ENCODE measurements at places on chromosomes 2 and 18. TPM values are rescaled to one million over a fixed set of nuclear protein-coding genes. Genes with fewer than 3 reads are reported as not detected.

Gene PDE11A
- total RNA-seq, result 0.43 TPM

DNA sequence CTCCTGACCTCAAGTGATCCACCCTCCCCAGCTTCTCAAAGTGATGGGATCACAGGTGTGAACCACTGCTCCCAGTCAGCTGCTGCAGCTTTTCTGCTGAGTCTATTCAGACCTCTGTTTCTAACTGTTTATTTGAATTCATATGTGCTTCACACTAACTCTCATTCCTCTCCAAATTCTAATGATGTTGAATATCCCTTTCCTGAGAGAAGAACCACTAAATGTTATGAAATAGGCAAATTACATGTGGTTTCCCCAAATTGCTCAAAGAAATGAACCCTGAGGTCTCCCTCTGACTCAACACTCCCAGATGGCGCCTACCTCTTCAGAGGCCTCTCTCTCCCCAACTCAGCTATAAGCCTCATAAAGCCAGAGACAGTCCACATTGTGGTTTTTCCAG lies 98.6 kb downstream of the IRS1 start:
- H3K27ac ChIP-seq, result peak overlapping the region; percentile 84
- DNase-seq, result peak; percentile 83
- no peaks in the 10 kb centered on the region for H3K36me3 ChIP-seq
- peaks cover 63% of the 10 kb centered on the region for H3K4me1 ChIP-seq

DNA sequence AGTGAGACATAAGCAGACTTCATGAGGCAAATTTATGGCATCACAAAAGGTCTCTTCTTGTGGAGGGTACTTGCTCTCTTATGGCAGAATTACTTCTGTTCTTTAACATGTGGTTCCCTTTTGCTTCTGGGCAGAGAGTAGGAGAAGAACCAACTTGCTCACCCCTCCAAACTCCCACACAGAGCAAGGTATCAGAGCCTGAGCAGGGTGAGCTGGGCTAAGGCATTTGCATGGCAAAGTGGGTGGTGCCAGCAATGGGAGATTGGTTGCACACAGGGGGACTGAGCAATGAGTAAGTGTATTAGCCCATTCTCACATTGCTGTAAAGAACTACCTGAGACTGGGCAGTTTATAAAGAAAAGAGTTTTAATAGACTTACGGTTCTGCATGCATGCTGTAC lies 64.2 kb upstream of the ITGB6 start:
- peaks cover 3% of the 10 kb centered on the region for H3K4me1 ChIP-seq
- no peak for DNase-seq
- H3K27ac ChIP-seq, result no peak overlapping the region
- H3K27me3 ChIP-seq, result no peaks in the 10 kb centered on the region
- no peaks in the 10 kb centered on the region for H3K36me3 ChIP-seq
- no peak overlapping the region for H3K4me3 ChIP-seq

DNA sequence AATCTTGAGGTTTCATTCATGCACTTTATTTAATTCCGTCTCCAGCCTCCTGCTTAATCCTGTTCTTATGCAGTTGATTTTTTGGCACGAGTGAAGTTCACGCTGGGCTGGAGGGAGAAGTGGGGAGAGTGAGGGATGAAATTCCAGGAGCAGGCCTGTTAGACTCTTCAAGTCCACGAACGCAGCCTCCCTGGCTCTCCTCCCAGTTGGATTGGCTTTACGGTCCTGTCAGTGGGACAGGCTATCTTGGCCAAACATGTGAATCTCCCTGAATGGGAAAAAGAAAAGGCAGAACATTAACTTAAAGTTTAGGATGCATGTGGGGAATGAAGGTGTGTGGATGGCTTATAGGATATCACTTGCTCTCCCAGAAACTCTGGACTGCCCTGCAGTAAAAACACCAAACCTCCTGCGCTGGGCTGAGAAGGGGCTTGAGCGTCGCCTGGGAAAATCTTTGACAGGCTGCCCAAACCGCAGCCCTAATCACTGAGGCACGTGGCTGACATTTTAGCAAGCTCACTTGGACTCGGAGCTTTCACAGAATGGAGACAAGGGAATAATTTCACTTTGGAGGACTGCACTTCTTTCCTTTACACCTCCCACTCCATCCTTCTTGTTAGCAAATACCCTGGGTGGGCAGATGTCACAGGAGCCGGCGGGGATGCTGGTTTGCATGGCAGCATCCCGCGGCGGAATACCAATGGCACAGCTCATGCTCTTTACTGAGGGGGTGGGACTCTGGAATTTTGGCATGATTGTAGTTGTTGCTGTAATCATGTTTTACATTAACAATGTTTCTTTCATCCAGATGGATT lies 93.9 kb downstream of the ACKR3 start:
- H3K27me3 ChIP-seq, result no peaks in the 10 kb centered on the region
- peaks cover 16% of the 10 kb centered on the region for H3K4me1 ChIP-seq
- H3K27ac ChIP-seq, result no peak overlapping the region
- H3K4me3 ChIP-seq, result no peak overlapping the region
- DNase-seq, result no peak

DNA sequence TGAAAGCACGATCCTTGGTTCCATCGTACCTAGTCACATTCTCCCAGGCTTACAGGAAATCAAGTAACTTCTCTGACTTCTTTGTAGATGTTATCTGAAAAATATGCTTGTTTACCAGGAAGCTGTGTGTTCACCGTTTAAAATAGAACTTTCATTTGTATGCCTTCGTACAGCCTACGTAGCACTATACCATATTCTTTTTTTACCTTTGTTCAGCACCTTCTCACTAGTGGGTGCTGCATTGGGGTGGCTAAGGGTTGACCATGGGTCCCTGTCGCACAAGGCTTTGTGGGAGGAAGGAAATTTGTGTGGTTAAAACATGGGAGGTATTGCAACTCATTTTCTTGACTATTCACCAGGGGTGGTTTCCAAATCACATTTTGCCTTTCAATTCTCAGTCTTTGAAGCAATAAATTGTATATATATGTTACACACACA lies 16.6 kb downstream of the MALT1 start:
- H3K27ac ChIP-seq, result no peak overlapping the region
- DNase-seq, result no peak
- no peak overlapping the region for H3K4me3 ChIP-seq
- no peaks in the 10 kb centered on the region for H3K4me1 ChIP-seq

GRCh38 chr2:9356261-9356660 lies 67.1 kb downstream of the ITGB1BP1 start:
- DNase-seq, result no peak
- H3K27ac ChIP-seq, result no peak overlapping the region
- H3K4me1 ChIP-seq, result no peaks in the 10 kb centered on the region
- H3K36me3 ChIP-seq, result peaks cover 42% of the 10 kb centered on the region

- no peak overlapping the region for H3K4me3 ChIP-seq
- no peak overlapping the region for H3K27ac ChIP-seq
These were observed 169.7 kb downstream of the HAUS1 start for GRCh38 chr18:46273861-46274260.

DNA sequence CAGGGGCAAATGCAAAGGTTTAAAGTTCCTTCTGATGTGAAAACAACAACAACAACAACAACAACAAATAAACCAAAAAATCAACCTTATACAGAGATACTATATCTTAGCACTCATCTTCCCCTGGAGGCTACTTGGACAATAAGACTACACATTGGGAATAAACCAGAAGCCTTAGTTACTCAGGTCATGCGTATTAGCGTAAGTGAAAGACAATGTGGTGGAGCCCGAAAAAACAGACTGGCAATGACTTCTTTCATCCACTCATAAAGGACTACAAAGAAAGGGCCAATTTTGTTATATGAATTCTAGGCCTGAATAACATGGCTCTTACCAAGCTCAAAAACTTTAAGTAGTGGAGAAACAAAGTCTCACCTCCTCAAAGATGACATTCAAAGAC lies 19.4 kb upstream of the PPP4R3B start:
- no peak overlapping the region for H3K4me3 ChIP-seq
- no peak overlapping the region for H3K27ac ChIP-seq
- no peak for DNase-seq
- no peaks in the 10 kb centered on the region for H3K27me3 ChIP-seq

Gene CAPN14
- total RNA-seq, result not detected

DNA sequence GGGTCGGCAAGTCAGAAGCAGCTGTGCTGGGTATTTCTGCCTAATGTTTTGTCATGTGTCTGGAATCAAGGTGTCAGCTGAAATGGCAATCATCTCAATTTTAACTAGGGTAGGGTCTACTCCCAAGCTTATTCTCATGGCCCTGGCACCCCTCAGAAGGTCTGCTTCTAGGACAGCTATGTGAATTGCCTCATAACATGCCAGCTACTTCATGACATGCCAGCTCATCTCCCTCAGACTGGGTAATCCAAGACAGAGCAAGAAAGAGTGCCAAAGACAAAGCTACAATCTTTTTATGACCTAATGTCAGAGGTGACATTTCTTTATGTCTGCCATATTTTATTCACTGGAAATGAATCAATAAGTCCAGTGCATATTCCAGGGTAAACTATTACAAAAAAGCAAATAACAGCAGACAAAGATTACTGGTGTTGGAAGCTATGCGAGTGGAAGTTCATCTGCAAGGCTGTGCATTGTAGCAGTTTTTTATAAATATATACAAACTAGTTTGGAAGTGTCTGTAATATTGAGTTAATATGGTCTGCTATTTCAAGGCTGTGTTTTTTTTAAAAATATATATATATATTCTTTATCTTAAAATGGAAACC lies 153.3 kb downstream of the FSIP2 start:
- no peak overlapping the region for H3K27ac ChIP-seq
- H3K4me3 ChIP-seq, result no peak overlapping the region
- no peak for DNase-seq
- H3K4me1 ChIP-seq, result no peaks in the 10 kb centered on the region
- H3K36me3 ChIP-seq, result no peaks in the 10 kb centered on the region

- no peaks in the 10 kb centered on the region for H3K4me1 ChIP-seq
- no peaks in the 10 kb centered on the region for H3K36me3 ChIP-seq
- H3K27me3 ChIP-seq, result no peaks in the 10 kb centered on the region
- H3K4me3 ChIP-seq, result no peak overlapping the region
- no peak for DNase-seq
- no peak overlapping the region for H3K27ac ChIP-seq
These were observed 127.0 kb upstream of the NPAS2 start for GRCh38 chr2:100692906-100693305.

Gene DTNA
- total RNA-seq, result 12.4 TPM

Gene CFLAR
- 13.6 TPM for total RNA-seq

DNA sequence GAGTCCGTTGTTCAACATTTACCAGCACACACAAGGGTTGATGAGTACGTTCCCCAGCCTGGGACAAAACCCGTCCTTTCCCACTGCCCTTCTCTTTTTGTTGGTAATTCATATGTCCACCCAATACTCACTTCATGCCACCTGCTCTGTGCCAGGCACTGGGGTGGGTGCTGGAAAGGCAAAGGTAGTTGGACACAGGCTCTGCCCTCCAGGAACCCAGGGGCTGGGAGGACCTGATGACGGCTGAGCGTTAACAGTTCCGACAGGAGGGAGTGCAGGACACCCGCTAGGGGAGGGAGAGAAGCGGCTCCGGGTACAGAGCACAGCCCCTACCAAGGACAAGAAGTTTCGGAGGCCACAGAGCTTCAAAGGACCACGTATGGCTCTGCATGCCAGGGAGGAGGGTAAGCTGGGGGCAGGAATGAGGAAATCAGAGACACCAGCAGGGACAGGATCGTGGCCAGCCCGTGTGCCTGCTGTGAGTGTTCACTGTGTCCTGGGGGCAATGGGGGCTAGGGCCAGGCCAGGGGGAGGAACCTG lies 134.1 kb upstream of the GPC1 start:
- no peak overlapping the region for H3K4me3 ChIP-seq
- no peak overlapping the region for H3K27ac ChIP-seq
- peaks cover 14% of the 10 kb centered on the region for H3K4me1 ChIP-seq
- no peak for DNase-seq

GRCh38 chr2:222495388-222495787 lies 71.0 kb downstream of the SGPP2 start:
- H3K36me3 ChIP-seq, result no peaks in the 10 kb centered on the region
- H3K4me1 ChIP-seq, result no peaks in the 10 kb centered on the region
- H3K27me3 ChIP-seq, result no peaks in the 10 kb centered on the region
- DNase-seq, result no peak
- no peak overlapping the region for H3K27ac ChIP-seq
- H3K4me3 ChIP-seq, result no peak overlapping the region

Gene TMEM163
- total RNA-seq, result 0.04 TPM

Gene TFCP2L1
- total RNA-seq, result 0.08 TPM

GRCh38 chr2:199356412-199356811 lies 101.3 kb downstream of the SATB2 start:
- no peak overlapping the region for H3K27ac ChIP-seq
- no peaks in the 10 kb centered on the region for H3K36me3 ChIP-seq
- no peak for DNase-seq
- no peaks in the 10 kb centered on the region for H3K4me1 ChIP-seq
- H3K27me3 ChIP-seq, result no peaks in the 10 kb centered on the region
- no peak overlapping the region for H3K4me3 ChIP-seq

Gene CLEC4F
- total RNA-seq, result not detected

- no peak for DNase-seq
- no peaks in the 10 kb centered on the region for H3K36me3 ChIP-seq
- no peak overlapping the region for H3K27ac ChIP-seq
- no peak overlapping the region for H3K4me3 ChIP-seq
- H3K4me1 ChIP-seq, result no peaks in the 10 kb centered on the region
These were observed 15.9 kb downstream of the VWA3B start for GRCh38 chr2:98102878-98103277.

DNA sequence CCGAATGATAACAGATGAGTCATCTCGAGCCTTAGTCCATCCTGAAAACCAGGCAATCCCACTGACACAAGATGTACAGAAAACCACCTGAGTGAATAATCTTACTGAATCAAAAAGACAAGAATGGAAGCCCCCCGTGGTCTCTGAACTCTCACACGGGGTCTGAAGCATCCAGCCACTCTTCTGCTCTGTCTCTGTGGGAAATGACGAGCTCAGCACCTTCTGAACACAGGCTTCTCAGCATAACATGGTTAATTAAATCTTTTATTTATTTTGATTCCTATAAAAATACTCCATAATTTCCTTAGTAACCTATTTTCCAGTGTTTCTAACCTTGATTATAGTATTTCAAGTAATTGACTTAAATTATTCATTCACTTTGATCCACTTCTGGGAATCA lies 203.7 kb downstream of the TMEM163 start:
- H3K27me3 ChIP-seq, result peaks cover 6% of the 10 kb centered on the region
- DNase-seq, result no peak
- no peak overlapping the region for H3K4me3 ChIP-seq
- no peaks in the 10 kb centered on the region for H3K4me1 ChIP-seq
- no peak overlapping the region for H3K27ac ChIP-seq
- no peaks in the 10 kb centered on the region for H3K36me3 ChIP-seq

- no peak overlapping the region for H3K27ac ChIP-seq
- H3K27me3 ChIP-seq, result no peaks in the 10 kb centered on the region
- no peak for DNase-seq
- no peak overlapping the region for H3K4me3 ChIP-seq
These were observed 95.3 kb downstream of the TMEM247 start for GRCh38 chr2:46574457-46575355.
